ENCODE measurements at places on chromosomes 7 and 10. TPM values are rescaled to one million over a fixed set of nuclear protein-coding genes. Genes with fewer than 3 reads are reported as not detected.

Gene PLEKHS1
- not detected for total RNA-seq

Gene EBLN1
- 0.19 TPM for total RNA-seq

Gene GNG11
- total RNA-seq, result 33.6 TPM

Gene SPDYE5
- not detected for total RNA-seq

Gene SEMA3C
- total RNA-seq, result 76.0 TPM

Gene LRRC27
- 5.6 TPM for total RNA-seq

Gene ZNF804B
- not detected for total RNA-seq

Gene RINT1
- 15.5 TPM for total RNA-seq

Gene KLHL7
- total RNA-seq, result 17.6 TPM

Gene ARHGEF5
- 1.6 TPM for total RNA-seq

Gene LDB3
- total RNA-seq, result 0.04 TPM

Gene ZNF138
- total RNA-seq, result 3.0 TPM

Gene C10orf53
- total RNA-seq, result not detected

Gene PDCD4
- 34.0 TPM for total RNA-seq

Gene VDAC2
- 295 TPM for total RNA-seq
